GDM1 (cell line): ENCODE measurements at places on chromosomes 6 and 20.

GRCh38 chr20:57819691-57820380, 110.0 kb upstream of the PMEPA1 start:
- DNase-seq: no peak

DNA sequence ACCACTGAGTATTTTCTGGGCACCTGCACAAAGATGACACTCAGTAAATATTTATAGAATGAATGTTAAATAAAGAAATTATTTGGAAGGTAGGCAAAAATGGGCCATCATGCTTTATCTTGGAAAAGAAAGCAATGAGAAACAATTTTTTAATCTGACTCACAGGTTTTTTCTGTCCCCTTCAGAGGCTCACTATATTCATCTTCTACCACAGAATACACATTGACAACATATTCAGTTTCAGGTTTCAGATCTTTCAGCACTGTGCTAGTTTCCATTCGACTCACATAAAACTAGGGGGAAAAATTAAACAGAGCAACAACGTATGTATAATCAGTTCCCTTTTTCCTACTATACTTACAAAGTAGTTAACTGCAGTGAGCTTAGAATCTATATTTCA, 58.3 kb downstream of the COL12A1 start:
- DNase-seq: no peak

DNA sequence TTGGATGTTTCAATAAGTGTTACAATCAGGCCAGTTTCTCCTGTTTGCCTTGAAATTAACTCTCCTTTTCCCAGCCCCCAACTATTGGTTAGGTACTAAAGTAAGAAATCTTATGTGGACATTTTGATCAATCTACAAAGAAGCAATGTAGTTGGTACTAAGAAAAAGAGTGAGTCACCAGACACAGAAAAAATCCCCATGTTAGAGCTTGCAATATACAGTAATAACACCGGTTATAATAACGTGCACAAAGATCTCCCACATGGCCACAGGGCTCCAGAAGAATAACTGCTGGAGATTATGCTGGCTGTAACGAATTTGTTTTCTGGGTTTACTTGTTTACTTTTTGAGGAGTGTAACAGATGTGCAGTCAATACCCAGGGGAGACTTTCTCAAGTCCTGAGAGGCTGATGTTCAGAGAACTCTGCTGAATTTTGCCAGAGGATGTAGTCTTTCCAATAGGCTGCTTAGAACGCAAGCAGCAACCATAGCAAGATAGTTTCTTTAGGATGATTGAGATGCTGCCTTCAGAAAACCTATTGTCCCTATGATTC, 166.2 kb upstream of the SPACA1 start:
- no peak for DNase-seq

GRCh38 chr6:150770637-150771036, 94.9 kb upstream of the MTHFD1L start:
- DNase-seq: no peak

GRCh38 chr20:58155148-58155925, 73.1 kb downstream of the ANKRD60 start:
- DNase-seq: no peak

DNA sequence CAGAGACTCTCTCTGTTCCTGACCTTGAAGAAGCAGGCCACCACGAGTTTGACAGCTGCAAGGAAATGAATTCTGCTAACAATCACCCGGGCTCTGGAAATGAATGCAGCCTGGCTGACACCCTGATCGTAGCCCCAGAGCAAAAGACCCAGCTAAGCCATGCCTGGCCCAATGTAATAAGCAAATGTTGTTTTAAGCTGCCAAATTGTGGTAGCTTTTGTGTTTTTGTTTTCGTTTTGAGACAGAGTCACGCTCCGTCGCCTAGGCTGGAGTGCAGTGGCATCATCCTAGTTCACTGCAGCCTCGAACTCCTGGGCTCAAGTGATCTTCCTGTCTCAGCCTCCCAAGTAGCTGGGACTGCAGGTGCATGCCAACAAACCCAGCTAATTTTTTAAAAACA, 3.3 kb upstream of the OXT start:
- DNase-seq: no peak

DNA sequence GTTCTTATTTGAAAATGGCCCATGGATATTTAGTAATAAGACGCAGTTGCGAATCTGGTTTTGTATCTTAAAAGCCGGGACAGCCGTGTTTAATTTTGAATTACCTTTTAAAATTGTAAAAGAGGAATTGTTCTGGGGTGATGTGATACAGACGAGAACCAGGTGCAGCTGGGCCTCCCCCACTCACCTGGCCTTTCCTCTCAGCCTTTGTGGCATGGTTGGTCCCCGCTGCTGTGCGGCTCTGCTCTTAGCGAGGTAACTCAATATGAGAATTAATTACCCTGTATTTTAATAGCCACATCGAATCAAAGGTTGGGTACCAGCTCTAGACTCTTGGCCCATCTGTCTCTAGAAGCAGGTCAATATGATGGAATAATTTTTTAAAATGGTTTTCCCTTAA, 56.5 kb upstream of the DACT2 start:
- DNase-seq: no peak

DNA sequence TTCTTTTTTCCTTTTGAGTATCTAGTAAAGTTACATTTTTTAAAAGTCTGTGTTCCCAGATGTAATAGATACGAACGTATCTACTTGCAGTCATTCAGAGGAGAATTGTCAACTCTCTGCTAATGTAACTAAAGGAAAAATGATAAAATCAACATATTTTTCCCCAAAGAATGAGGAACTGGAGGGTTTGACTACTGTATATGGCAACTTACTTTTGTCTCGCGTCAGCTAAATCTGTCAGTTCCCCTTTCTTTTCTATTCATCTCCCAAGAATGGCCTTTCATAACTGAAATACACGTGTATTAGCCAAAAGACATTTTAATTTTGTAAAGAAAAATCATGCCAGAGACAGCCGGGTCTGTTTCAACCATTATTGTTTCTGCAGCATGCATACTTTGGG, 5.4 kb downstream of the EYA2 start:
- no peak for DNase-seq

DNA sequence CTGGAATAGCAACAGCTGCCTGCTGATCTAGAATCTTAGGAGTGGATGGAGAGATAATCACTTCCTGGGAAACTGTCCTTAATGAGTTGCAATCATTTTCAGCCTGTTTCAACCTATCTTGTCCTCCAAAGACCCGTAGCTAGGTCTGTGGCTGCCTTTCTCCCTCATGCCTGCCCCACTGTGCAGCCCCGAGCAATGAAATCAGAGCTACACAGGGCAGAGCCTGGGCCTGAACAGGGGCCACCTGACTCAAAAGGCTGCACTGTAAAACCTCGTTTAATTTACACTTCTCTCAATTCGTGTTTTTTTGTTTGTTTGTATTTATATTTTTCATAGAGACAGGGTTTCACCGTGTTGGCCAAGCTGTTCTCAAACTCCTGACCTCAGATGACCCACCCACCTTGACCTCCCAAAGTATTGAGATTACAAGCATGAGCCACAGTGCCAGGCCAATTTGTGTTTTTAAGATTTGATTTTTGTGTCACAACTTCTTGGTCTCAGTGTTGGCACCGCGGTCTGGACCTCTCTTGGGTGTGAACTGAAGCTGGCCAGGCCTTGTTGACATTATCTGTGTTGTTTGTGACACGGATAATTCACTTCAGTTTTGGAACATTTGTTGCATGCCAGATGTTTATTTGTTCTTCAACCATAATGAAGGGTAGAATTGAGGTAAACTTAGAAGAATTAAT, 21.5 kb downstream of the GGTLC1 start:
- no peak for DNase-seq

- no peak for DNase-seq
Observed at GRCh38 chr20:37946946-37947345, 44.0 kb downstream of the VSTM2L start.

DNA sequence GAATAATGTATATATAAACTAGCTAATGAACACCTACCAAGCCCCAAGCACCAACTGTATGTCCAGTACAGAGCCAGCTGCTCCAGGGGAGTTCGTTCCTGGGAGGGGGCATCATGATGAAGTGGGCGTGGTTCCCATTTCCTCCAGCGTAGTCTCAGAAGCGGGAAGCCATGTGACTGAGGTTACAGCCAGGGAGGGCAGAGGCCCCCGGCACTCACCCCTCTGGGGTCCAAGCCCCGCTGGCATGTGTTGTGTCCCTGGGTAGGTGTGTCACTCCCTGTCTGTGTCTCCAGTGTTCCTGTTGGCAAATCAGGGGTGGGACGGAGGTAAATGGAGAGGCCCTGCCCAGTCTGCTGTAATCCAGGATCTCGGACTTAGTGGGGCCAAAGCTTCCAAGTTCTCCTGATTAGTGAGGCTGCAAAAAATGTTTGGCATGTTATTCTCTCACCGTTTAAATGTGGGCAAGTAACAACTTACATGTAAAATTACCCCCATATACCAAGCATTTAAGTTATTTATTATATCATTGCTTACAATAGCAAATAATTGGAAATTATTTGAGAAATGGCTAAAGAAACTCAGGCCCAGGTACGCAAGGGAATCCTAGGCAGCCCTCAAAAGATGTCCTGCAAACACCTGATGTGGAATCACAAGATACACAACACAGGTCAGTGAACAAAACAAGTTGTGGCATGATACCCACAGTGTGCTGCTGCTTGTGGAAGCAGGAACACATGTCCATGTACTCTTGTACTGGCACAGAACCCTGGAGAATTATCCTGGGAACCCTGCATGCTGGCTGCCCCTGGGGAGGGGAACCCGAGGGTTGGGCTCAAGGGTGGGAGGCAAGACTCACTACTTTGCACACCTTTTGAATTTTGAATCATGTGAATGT, 22.2 kb downstream of the FAM110A start:
- no peak for DNase-seq

GRCh38 chr20:47361057-47361915, 4.8 kb upstream of the ZMYND8 start:
- DNase-seq: no peak

GRCh38 chr20:47317127-47317895, 39.2 kb downstream of the ZMYND8 start:
- DNase-seq: peak; percentile 63

DNA sequence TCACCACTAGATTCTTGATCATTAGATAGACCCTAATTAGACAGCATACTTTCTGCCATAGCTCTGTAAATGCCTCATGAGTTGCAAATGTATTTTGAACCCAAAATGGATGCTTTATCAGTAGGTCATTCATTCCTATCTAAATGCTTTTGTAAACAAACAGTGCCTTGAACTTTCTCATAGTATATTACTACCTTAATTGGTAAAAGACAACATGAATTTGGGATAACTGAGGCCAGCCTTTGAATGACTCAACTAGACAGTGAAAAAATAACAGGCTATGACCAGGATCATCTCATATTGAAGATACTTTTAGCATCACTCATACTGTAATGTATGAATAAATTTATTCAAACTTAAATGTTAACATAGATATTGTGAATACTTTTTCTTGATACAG, 37.0 kb upstream of the PRL start:
- DNase-seq: no peak

- no peak for DNase-seq
Observed at GRCh38 chr6:157519255-157520116, 138.5 kb downstream of the ZDHHC14 start.

GRCh38 chr6:52336919-52337561, 24.9 kb upstream of the PAQR8 start:
- DNase-seq: no peak

- no peak for DNase-seq
Observed at GRCh38 chr6:151310852-151311767, 71.3 kb downstream of the AKAP12 start.

- DNase-seq: no peak
Observed at GRCh38 chr20:56001890-56002289, 3.4 kb downstream of the CBLN4 start.

DNA sequence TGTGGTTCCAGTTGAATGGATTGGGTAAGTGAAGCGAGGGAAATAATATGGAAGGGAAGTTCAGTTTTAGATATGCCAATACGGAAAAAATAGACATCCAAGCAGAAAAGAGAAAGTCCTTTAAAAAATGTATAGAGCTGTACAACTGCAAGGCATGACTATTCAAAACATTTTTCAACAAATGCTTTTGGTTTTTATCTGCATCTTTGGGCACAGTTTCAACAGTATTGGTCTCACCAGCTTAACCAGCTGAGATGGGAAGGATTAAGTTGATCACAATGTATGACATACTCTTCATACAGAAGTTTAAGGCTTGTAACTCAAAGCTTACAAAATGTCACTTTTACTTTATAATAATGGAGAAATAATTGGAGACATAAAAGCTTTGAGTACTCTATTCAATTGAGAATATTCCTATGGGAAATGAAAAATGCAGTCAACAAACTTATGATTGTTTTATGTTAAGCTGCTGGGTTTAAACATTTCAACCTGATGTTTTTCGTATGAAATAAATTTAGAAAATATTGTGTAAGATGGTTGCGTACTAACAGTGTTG, 16.3 kb upstream of the UTRN start:
- DNase-seq: no peak

DNA sequence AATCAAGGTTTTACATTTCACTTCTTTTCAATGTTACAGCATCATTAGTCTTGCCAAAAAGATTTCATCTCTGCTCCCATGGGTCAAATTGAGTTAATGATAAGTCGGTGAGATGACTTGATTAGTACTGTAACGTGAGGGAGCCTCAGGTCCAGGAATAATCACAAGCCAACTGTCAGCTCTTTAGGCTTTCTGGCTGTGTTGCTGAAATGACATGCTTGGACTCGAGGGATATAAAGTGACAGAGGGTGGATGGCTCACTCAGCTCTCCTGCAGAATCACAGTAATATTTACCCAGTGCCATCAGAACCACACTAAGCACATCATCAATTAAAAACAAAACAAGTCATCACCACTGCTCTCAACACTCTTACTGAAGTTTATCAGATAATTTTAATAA, 196.2 kb upstream of the THEMIS start:
- no peak for DNase-seq

DNA sequence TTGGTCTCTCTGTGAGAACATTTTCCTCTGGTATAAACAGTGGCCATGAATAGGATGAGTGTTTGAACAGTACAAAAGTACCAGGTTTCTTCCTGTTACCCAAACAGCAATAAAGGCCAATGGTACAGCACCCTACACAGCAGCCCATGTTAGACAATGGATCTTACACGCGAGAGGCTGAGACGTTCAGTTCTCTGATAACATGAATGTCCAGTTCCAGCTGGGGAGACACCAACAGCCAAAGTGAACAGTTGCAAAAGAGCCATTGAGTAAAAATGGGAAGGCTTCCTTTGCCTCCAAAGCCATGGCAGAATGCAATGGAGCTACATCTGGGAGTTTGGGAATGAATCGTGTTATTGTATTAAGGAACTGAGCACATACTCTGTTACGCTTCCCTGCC, 246.8 kb upstream of the SGK1 start:
- no peak for DNase-seq

GRCh38 chr6:95819939-95820338, 195.8 kb upstream of the FUT9 start:
- no peak for DNase-seq

- no peak for DNase-seq
Observed at GRCh38 chr6:124825564-124825963, 136.7 kb upstream of the RNF217 start.

GRCh38 chr6:117399924-117400323, 25.8 kb downstream of the ROS1 start:
- DNase-seq: no peak
